CD4-positive, alpha-beta T cell treated with Interleukin-2 at 100 ng/mL for 4 hours (primary cell): ENCODE measurements at places on chromosomes 13 and 19.
A peak's percentile ranks its signal among the peaks of the same experiment; 100 is the strongest.

DNA sequence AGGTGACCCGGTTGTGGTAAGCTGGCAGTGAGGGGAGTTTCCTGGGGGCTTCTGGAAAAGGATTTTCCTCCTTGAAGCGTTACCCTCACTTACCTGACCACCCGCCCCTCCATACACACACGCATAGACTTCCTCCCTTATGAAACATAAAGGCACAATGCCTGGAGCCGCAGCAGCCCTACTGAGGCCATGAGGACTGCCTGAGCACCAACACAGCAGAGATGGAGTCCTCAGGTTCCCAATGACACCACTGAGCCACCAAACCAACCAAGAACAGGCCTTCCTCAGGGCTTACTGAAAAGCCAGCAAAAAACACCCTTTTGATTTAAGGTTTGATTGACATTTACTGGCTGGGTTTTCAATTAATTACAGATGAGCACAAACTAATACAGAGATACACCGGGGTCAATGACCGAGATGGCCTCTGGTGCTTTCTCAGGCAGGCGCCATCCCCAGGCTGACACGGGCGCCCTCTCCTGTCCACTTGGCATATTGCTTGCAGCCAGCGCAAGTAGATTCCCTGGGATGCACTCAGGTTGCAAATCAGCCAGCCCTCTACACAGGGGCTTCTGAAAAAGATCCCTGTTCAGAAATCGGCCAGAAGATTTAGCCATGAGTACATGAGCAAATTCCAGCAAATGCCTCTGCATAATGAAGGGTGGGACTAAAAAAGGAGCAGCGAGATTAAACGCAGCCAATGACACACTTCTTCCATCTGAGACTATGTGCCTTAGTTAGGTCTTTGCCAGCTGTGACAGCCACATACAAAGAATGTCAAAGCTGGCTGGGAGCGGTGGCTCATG is 14.8 kb downstream of the OPA3 start:
- peak; percentile 51 for DNase-seq

DNA sequence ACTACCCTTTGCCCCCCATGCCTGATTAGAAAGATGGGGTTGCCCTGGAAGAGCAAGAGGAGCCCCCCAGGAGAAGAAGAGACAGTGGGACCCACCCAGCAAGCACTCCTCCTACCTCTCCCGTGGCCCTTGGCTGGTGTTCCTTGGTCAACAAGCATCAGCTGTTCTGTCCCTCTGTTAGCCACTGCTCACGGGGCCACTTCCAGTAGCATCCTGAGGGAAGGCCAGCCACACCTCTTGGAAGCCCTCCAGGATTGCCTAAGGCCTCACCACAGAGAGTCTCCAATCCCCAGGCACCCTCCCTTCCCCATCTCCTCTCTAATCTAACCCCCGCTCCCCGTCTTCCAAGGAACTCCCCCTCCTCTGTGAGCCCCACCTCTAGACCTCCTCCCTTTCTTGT is 15.1 kb upstream of the DPP9 start:
- DNase-seq = no peak

DNA sequence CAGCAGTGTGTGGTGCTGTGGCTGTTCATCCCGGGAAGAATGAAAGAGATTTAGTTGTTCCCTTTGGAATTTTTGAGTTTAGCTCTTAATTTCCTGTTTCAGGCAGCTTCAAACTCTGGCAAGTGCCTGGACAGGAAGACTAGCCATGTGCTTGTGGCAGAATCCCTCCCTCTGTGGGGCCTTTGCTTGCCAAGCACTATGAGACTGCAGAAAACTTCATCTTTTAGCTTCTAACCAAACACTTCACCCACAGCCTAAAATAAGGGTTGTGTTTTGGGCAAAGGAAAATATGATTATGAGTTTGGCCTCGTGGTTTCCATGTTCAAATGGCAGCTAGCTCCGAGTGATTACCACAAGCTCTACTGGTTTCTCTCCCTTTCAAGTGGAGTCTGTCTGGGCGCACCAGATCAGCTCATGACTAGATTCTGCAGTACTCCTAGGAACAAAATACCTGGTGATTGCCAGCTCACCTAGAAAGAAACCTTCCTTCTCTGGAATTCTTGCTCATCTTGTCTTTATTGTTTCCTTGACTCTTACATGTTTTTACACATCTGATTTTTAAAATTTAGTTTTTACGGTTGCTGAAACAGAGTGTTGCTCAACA is 707.5 kb downstream of the SLITRK6 start:
- no peak for DNase-seq

- DNase-seq = no peak
These were observed 58.6 kb downstream of the LMO7 start for GRCh38 chr13:75694722-75695121.

- no peak for DNase-seq
These were observed 676.1 kb upstream of the KLHL1 start for GRCh38 chr13:70784207-70784989.

DNA sequence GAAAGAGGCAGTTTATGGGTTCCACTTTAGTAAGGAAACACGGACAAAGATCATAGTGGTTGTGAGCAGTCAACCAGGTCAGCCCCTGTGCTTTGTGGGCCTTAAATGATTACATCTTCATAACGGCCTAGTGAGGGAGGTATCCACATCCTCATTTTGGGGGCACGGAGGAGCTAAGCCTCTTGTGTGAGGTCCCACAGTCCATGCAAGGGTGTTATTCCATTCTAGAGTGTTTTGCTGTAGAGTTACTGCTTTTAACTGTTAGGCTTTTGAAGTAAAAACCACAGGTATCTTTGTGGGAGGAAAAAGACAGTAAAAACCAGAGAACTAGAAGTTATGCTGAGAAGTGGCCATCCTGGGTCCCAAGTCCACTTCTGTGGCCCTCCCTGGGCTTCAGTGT is 4.0 kb downstream of the NOP53 start:
- DNase-seq = no peak

DNA sequence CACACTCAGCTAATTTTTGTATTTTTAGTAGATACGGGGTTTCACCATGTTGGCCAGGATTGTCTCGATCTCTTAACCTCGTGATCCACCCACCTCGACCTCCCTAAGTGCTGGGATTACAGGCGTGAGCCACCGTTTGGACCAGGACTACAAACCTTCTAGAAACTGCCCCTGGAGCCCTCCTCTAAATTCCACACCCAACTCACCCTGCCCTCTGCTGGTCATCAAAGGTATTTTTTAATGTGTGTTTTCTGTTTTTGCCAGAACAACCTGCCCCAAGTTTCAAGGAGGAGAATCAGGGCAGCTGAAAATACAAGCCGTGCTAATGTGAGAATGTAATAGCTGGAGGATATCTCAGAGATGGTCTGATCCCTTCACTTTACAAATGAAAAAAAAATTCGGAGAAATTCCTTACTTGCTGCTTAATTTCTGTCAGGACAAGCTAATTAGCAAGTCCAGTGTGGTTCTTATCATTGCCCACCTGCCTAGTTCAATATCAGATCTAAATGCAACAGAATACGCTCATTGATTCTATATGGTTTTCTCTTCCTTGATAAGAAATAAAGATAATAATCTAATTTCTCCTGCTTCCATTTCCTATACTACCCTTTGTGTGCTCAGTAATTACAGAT is 4.1 kb downstream of the ATP8A2 start:
- peak; percentile 61 for DNase-seq

GRCh38 chr13:54950546-54950945 is 1921.9 kb downstream of the OLFM4 start:
- no peak for DNase-seq

GRCh38 chr19:47657719-47658118 is 48.8 kb downstream of the BICRA start:
- no peak for DNase-seq

GRCh38 chr13:101326710-101327109 is 89.6 kb downstream of the NALCN start:
- DNase-seq = no peak

DNA sequence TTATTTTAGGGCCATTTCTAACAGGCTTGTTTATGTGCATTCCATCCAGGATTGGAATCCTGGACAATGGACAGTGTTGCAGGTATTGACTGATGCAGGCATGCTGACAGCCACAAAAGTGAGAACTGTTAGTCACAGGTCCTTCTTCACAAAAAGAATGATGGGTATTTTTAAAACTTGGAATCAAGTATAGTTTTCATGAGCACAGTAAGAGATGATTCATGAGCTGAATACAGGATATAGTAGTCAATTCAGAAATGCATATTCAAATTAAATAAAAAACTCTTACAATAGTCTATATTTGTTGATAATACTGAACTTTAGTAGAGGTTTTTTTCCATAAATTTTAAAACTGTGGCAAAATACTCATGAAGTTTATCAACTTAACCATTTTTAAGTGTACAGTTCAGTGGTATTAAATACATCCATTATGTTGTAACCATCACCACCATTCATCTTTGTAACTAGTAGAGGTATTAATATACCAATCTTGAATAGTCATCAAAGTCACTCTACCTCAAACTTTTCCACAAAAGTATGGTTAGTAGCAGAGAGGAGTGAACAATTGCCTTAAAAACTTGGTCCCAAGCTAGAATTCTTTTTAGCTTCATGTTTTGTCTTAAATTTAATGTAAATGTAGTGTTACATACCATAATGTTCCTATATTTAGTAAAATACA is 79.5 kb downstream of the KCNRG start:
- no peak for DNase-seq

DNA sequence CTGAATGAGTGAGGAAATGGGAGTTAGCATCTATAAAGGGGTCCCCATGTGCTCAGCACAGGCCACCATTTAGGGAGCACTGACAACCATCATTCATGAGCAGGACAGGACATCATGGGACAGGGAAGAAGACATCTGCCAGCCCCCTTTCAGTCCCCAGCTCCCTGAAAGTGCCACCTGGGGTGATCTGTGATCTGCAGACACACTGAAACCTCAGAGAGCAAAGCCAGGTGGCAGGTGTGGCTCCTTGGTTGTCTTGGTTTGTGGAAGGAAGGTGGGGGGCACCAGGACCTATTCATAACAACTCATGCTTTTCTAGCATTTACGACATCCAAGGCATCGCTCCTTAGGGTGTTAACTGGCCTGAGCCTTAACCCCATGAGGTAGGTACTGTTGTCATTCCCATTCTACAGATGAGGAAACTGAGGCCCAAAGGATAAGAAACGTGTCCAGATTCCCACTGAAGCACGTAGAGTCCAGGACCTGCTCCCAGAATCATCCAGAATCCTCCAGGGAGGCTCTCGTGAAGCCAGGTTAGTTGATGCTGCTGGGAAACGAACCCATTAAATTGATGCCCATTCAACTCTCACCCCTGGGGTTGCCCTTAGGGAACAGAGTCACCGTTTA is 5.8 kb downstream of the KDELR1 start:
- DNase-seq = no peak

DNA sequence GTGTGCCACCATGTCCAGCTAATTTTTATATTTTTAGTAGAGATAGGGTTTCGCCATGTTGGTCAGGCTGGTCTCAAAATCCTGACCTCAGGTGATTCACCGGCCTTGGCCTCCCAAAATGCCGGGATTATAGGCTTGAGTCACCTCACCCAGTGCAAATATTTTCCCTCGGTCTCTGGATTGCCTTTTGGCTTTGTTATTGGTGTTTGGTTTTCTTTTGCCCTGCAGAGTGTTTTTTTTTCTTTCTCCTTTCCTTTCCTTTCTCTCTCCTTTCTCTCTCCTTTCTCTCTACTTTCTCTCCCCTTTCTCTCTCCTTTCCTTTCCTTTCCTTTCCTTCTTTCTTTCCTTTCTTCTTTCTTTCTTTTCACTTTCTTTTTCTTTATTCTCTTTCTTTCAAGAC is 33.2 kb downstream of the KDM4B start:
- no peak for DNase-seq

- no peak for DNase-seq
These were observed 9.5 kb downstream of the MEF2B start for GRCh38 chr19:19160461-19161035.

GRCh38 chr19:16899566-16900075 is 10.8 kb downstream of the F2RL3 start:
- DNase-seq = no peak

- DNase-seq = peak; percentile 39
These were observed 5.7 kb downstream of the COMP start for GRCh38 chr19:18785179-18786124.

- DNase-seq = no peak
These were observed 1.5 kb downstream of the SMAD9 start for GRCh38 chr13:36918246-36919131.
